ENCODE measurements at places on chromosomes 3 and 15.
A peak's percentile ranks its signal among the peaks of the same experiment; 100 is the strongest.

DNA sequence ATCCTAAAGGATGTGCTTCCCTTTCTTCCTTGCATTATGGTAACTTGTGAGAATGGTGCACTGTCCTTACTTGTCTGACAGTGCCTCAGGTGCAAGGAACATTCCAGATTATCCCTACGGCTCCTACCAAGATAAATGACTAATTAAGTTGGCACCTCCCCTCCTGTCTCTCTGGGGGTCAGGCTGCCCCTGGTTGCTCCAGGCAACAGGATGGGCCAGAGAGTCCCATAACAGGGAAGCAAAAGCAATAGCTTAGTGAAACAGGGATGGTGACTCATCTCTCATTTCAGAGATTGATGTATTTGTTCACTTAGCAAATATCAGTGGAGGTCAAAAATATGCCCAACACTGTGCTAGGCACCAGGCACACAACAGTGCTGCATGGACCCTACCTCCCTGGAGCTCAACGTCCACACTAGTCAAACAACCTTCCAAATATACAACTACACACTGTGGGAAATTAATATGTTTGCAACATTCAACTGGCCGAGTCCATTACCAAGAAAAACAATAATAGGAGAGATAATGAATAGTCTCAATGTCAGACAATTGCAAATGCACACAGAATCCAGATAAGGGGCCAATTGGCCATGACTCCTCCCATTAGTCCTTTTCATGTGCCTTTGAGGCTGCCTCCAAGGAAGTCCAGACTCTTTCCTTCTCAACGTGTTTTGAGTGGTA is 249.0 kb downstream of the TLE3 start:
- no peak for DNase-seq

GRCh38 chr3:108127301-108127988 is 36.6 kb upstream of the CD47 start:
- no peak for DNase-seq

- no peak for DNase-seq
Observed at GRCh38 chr3:183427876-183428446, 458 bp downstream of the MCF2L2 start.

DNA sequence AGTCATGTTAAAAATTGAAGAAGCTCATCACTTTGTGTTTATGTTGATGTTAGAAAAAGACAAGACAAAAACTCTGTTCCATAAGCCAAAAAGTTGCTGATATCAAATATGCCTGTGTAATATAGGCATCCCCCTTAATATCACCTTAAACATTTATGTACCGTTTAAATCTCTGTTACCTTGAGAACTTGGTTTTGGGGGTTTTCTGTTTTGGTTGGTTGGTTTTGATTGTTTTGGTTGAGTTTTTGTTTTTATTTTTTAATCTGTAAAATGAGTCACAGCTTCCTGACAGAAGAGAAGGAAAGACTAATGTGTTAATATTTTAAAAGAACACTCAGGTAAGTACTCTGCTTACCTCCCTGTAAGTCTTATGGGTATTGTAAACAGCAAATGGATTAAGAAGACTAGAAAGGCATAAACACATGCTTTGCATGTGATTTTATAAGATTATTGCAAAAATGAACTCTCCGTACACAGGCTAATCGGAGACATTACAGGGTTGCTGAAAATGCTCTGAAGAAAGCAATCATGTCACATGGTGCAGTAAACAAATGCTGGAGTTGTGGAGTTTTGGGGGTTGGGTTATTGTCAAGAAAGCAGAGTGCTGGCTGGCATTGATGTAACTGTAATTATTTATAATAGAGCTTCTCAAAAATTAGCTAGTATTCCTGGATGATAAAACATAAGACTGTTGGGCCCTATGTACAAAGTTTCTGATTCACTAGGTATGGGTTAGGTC is 69.5 kb upstream of the MBNL1 start:
- DNase-seq = no peak

- no peak for DNase-seq
Observed at GRCh38 chr15:68623301-68623892, 44.6 kb downstream of the CORO2B start.

- no peak for DNase-seq
Observed at GRCh38 chr15:70093481-70094319, 4.0 kb downstream of the TLE3 start.

DNA sequence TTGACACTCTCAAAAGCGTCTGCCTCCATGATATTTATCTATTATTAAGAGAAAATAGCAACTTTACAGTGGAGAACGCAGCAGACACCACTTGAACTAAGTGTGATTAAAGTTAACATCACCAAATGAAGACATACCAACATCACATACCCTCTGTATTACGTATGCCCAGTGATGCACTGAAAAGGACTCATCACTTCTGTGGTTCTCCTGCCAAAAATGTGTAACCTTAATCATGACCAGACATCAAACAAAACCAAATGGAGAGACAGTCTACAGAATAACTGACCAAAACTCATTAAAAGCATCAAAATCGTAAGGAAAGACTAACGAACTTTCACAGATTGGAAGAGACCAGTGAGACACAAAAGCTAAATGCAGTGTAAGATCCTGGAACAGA is 103.2 kb downstream of the PPP2R3A start:
- DNase-seq = peak; percentile 57

DNA sequence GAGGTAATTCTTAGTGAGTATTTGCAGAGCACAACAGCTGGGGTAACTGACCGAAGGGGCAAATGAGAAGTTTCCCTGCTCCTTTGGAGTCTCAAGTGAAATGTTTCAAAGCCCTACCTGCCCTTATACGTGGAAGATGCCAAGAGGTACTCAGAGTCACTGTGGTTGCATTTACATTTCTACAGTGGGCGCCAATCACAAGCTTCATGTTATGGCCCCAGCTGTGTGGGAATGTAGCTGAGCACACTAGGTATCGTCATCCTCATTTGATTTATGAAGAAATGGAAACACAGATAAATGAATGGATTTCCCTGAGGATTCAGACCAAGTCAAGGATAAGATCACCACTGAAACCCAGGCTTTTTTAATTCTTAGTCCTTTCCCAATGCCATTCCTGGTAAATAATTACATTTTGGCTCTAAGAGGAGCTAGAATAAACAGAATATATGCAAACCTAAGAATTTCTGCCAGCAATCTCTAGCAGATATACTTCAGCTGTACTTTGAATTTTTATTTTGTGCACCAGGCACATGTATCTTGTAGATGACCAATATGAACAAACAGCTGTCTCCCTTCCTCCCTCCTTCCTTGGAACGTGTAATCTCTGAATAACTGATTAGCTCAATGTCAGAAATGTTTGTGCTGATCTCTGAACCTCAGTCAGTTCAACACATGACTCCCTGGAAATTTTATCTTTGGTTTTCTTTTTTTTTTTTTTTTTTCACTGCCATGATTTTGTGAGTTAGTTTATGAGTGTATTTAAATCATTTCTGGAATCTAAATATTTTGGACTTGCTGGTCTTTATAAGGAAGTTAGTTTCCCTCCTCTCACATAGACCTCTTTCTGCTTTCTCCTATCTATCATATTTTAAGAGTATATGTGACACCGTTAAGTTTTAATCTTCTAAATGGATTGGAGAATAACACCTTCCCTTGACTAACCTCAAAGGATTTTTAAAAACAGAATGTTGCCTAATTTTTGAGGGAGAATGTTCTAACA is 69.2 kb downstream of the MAP2K5 start:
- no peak for DNase-seq

DNA sequence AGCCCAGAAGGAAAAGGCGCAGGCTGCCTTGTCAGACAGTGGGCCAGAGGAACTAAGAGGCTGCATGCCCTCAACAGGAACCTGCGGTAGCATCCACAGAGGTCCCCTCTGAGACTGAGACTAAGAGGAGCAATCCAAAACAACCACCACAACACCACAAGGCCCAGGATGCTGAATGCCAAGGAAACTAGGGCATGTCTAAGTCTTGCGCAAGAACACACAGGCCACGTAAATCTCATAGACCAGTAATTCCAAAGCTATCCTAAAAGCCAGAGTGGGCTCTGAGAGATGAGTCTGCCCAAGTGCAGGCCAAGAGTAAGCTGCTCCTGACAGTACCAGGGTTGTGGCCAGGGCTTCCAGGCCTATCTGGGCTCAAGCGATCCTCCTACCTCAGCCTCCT is 12.9 kb downstream of the MON1A start:
- peak; percentile 59 for DNase-seq

DNA sequence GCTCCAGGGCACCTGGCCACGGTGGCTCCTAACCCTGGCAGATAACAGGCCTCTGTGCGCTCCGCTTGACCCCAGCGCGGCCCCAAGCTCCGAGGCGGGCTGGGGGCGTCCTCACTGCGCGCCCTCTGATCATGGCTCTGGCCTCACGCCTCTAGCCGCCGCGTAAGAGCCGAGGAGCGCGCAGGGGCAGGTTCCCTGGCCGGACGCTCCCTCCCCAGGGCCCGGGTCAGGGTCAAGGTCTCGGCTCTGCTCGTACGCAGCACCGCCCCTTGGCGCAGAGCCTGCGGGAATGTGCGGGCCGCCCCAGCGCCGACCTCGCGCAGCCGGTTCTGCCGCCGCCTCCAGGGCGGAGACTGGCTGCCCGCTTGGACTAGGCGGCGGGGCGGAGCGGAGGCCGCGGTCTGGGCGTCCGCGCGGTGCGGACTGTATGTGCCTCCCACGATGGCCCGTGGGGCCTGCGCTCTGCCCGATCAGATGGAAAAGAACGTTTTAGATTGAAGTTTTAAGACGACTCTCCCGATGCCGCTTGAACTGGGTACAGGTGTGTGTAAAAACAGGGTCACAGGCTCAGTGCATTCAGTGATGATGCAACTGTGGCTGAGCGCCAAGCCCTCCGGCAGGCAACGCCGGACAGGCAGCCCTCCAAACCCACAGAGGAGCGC is 40.8 kb downstream of the CHST14 start:
- no peak for DNase-seq

DNA sequence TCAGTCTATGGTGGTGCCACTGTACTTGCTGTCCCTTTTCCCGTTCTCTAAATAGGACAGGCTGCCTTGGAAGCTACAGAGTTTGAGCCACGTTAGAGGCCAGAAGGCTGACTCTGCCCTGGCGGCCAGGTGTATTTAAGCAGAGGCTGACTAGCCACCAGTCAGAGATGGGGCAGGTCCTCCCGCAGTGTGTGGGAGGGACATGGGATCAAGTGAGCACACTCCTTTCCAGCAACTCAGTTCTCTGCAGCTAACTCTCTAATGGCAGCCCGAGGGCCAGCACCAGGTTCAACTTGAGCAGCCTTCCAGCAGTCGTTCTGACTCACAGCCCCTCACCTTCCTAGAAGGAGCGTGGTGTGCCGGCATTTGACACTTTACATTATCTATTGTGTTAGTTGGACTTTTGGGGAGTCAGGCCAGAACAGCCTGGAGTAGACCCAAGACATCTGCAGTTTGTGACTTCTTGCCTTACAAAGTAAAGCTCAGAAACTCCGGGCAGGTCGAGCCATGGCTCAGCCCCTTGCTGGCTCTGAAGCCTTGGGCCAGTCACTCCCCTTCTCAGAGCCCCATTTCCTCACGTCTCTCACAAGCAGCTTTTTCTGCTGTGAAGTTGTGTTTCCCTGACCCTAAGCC is 46.7 kb upstream of the MYZAP start:
- DNase-seq = no peak

GRCh38 chr3:48929358-48930035 is 10.9 kb downstream of the ARIH2 start:
- DNase-seq = no peak

- DNase-seq = peak; percentile 65
Observed at GRCh38 chr3:151016478-151016795, 43.9 kb upstream of the CLRN1 start.

DNA sequence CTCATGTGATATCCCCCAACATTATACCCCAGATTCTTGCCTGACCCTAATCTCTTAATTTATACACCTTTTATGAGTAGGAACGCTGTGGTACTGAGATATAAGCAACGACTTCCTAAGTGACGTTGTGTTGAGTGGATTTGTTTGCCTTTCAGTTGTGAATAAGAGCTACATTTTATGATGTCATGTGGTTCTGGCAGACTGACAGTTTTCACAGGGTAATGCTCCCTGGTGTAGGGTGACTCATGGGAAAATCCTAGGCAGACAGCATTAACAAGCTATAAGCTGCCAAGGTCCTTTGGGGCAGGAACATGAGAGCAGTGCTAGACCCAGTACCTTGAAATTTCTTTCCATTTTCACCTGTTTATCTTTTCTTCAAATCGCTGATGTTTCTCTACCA is 11.2 kb downstream of the C3orf52 start:
- peak; percentile 97 for DNase-seq

DNA sequence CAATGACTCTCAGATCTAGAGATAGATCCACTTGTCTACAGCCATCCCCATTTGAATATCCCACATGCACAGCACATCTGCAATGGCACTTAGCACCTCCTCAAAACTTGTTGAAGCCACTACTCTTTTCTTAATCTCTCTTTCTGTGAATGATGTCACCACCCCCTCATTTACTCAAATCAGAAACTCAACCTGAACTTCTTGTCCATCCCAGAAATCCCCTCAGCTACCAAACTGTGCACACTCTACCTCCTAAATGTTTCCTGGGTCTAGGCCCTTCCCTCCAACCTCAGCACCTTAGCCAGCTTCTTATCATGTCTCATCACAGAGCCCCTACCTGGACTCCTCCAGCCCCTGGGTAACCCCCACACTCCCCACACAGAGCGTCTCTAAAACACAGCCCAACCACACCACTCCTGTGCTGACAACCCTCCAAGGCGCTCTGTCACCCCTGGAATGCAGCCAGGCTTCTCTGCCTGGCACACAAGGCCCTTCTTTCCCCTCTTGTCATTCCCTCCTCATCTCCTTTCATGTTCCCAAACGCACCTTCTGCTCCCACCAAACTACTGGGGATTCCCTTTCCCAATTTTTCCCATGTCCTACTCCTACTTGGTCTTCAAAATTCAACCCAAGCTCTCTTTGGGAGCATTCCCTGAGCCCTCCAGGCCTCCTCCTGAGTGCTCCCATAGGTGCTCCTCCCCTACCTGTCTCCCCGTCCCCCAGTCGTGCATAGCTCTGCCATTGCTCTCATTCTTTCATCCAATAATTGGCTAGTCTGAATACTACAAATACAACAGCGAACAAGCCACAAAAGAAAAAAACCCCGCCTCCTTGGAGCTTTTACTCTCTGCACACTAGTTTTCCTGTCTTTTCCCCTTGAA is 39.8 kb upstream of the ZBTB38 start:
- no peak for DNase-seq

DNA sequence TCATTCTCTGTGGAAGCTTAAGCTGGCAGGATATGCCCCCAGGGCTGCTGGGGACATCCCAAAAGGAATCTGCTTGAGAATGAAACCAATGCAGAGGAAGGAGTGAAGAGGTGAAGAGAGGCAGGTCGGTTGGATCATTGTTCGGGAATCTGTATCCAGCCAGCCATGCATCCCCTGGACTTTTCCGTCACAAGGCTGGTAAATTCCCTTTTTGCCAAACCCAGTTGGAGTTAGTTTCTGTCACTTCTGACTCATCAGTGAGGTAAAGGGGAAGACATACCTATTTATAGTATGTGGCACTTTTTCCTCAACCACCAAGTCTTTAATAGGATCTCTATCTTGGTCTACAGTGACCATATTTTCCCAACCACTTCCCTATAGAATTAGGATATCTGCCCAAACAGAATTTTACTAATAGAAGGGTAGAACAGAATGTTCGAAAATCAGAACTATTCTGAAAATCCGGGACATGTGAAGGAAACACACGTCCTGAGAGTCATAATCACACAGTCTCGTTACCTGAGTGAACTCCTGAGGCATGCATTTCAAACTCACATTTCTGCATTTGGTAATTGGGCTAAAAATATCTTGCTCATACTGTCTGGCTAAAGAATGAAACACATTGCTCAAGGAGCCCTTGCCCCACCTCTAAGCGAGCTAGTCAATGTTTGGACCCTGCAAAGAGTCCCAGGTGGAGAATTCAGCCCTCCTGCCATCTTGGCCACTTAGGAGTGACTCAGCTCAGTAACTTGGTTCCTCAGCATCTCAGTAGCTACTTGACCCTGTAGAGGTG is 289.7 kb upstream of the ADAMTS9 start:
- no peak for DNase-seq

Data from AG09309 (cell line).